ENCODE measurements at places on chromosomes 11 and 22.

GRCh38 chr11:45984192-45984591 is 61.7 kb downstream of the LARGE2 start:
- no peak for DNase-seq

DNA sequence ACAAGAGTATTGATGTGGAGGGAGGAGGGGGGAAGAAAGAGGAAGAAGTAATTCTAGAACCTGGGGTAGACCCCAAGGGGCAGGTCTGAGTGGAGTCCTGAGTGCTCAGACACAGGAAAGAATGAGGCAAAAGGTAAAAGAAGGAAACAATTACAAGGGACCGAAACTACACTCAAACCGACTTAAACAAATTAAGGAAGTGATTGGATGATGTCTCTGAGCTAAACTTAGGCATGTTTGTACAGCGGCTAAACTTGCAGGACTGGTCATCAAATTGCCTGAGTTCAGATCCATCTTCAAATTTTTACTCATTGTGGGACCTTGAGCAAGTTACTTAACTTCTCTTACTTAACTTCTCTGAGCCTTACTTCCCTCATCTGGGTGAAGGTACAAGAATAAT is 86.3 kb upstream of the LRRC55 start:
- no peak for DNase-seq

DNA sequence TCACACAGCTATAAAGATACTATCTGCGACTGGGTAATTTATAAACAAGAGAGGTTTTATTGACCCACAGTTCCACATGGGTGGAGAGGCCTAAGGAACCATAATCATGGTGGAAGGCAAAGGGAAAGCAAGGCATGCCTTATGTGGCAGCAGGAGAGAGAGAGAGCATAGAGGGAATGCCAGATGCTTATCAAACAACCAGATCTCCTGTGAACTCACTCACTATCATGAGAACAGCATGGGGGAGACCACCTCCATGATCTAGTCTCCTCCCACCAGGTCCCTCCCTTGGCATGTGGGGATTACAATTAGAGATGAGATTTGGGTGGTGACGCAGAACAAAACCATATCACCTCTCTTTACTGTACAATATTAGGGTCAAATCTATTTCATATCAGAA is 1101.6 kb upstream of the RAG2 start:
- no peak for DNase-seq

GRCh38 chr11:14253421-14253820 is 105.6 kb downstream of the RRAS2 start:
- no peak for DNase-seq

DNA sequence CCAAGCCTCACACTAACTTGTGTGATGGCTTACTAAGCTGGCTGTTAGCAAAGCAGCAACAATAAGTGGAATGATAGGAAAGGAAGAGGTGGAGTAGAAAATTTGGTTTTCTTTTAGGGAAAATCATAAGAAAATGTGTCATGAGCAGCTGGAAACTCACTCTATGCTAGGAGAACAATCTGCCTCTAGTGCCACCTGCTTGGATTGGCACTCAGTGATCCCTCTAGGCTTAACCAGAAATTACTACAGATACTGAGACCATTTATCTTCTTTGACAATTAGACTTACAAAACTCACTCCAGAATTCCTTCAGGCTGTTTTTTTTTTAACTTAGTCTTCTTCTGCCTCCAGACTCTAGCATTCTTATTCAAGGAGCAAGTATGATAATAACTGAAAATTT is 117.3 kb downstream of the CD44 start:
- no peak for DNase-seq

- peak; percentile 37 for DNase-seq
Measured at GRCh38 chr11:64553554-64554201, 37.3 kb upstream of the SLC22A12 start.

- no peak for DNase-seq
Measured at GRCh38 chr11:47501101-47501500, 51.8 kb downstream of the CELF1 start.

DNA sequence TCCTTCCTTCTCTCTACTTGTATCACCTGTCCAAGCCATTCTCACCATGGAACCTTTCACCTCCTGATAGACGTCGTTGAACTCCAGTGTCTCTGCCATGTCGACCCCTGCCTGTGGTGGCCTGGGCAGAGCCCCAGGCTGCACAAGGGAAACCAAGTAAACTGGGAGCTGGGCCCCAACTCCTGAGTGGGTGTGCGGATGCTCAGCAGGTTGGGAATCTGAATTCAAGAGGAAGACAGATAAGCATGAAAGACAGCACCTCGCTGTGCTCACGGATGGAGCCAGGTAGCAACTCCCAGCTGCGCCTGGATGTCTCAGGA is 709 bp downstream of the SSRP1 start:
- peak; percentile 4 for DNase-seq

DNA sequence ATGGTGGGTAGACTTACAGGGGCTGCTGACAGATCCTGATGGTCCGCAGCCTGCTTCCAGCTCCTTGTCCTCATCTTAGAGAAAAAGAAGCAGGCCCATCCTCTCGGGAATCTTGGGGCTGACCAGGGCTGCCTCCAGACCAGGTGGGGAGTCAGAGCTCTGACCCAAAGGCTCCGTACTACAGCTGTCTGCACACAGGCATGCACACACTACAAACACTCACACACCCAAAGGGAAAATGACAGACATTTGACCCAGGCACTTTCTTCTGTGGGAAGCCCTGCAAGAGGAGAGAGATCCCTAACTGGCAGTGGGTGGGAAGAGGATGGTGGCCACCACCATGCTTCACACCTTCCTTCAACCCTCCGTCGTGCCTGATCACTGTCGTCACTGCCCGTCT is 46.9 kb upstream of the MYOD1 start:
- no peak for DNase-seq

DNA sequence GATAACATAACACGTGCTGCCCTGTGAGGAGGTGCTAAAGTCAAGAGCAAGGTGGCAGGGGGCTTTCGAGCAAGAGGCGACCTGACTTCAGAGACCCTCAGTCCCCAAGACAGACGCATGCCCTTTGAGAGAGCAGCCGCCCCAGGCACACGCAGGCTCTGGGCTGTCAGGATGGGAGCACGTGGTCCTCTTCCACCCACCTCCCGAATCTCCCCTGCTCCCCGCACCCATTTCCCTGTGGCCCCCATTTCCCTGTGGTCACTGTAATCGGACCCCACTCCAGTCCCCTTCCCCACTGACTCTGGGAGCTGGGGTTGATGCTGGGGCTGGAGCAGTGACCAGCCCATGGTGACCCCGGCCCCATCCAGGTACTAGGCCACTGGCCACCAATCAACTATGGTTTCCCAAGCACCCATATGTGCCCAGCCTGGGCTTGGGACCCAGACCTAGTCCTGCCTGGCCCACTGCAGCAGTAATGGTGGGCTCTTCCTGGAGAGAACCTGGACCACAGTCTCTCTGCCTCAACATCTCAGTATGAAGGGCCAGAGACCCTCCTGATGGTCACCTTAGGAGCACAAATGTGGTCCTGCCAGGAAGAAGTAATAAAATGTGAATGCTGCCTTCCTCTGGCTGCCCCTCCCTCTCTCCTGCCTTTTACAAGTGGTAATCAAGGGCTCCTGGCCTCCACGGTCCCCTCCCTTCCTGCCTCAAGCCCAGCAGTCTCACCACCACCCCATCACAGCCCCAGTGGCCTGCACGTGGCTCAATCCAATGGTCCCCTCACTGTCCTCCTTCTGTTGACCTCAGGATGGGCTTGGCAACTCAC is 39.0 kb downstream of the IGLL5 start:
- no peak for DNase-seq

- no peak for DNase-seq
Measured at GRCh38 chr11:75246006-75246670, 5.6 kb downstream of the TPBGL start.

- no peak for DNase-seq
Measured at GRCh38 chr11:122229078-122229477, 113.1 kb upstream of the BLID start.

- DNase-seq: no peak
Measured at GRCh38 chr11:13118194-13118593, 109.1 kb downstream of the RASSF10 start.

GRCh38 chr11:61157743-61158142 is 3.5 kb downstream of the VPS37C start:
- no peak for DNase-seq

- no peak for DNase-seq
Measured at GRCh38 chr11:64619196-64619595, 28.2 kb downstream of the SLC22A12 start.

GRCh38 chr11:47711816-47712215 is 3.4 kb downstream of the AGBL2 start:
- no peak for DNase-seq
